GOT3 (cell line): ENCODE measurements at places on chromosomes 4 and X.

DNA sequence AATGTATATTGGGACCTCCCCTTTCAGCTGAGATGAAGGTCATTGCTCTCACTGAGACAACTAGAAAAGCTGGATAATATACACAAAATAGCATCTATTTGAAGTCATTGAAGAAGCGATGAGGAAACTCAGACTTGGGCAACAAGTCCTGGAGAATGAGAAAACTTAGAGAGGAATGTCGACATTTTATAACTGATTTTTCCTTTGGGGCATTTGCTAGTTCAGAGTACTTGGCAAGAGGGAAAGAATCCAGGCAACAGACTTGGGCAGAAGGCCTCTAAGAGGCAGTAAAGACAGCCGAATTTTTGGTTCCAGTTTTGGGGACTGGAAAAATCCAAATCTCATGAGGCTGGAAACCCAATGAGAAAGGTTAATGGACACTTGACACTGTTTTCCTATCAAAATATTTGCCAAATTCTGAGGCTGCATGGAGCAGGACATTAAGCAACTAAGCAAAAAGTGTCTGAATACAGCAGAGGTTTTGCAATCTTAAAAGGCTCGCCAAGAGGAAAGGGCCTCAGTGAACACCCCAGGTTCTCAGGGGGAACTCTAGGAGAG lies 21.0 kb upstream of the ANXA5 start:
- no peak for DNase-seq

GRCh38 chr4:76023389-76023788 lies at the start of gene CXCL10:
CXCL10 (minus strand) TSS chr4:76023497; CDS start chr4:76023431, 66 bp downstream.
- DNase-seq, result no peak

- DNase-seq, result no peak
Observed at GRCh38 chr4:1317177-1318045, 27.7 kb downstream of the MAEA start.

DNA sequence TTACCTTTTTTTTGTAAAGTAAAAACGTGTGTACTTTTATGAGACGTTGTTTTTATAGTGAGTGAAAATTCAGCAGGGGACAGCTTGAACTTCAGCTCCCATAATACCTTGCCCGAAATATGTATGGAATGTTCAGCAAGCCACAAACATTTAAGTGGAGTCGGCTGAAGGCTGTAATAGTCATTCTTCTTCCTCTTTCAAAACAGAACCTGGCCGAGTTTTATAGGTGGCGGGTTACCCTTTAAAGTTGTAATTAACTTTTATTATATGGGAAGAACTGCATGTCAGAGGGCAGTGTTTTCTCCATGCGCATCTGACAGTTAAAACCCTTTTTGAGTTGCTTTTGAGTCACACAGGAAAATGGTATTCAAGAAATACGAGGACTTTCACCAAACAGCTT lies 50.7 kb downstream of the CLDN34 start:
- no peak for DNase-seq
